Bronchial epithelial cell (primary cell): ENCODE measurements at places on chromosomes 2 and 18. TPM values are rescaled to one million over a fixed set of nuclear protein-coding genes. Genes with fewer than 3 reads are reported as not detected.

- DNase-seq, result peak; percentile 77
These were observed 128.5 kb downstream of the METTL4 start for GRCh38 chr18:2442726-2443275.

GRCh38 chr2:120398051-120398995, 52.4 kb downstream of the INHBB start:
- DNase-seq, result peak; percentile 6

GRCh38 chr2:101830555-101830954, 133.0 kb downstream of the MAP4K4 start:
- DNase-seq, result peak; percentile 66

DNA sequence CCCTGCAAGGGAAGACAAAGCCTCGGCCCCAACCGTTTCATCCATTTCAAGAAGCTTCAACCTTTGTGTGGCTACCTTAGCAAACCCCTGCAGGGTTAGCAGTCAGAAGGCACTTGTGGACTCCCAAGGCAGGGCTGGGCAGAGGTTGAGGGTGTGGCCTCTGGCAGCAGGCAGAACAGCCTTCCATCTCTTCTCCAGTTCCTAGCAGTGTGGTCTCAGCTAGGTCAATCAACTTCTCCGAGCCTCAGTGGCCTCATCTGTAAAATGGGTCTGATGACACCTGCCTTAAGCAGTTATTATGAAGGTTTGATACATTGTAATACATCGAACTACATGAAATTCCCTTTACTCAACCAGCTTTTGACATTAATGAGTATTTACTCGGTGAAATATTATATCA, 6.8 kb upstream of the PRSS56 start:
- DNase-seq, result no peak

- DNase-seq, result peak; percentile 4
These were observed 1144.7 kb upstream of the DDX18 start for GRCh38 chr2:116669782-116670181.

DNA sequence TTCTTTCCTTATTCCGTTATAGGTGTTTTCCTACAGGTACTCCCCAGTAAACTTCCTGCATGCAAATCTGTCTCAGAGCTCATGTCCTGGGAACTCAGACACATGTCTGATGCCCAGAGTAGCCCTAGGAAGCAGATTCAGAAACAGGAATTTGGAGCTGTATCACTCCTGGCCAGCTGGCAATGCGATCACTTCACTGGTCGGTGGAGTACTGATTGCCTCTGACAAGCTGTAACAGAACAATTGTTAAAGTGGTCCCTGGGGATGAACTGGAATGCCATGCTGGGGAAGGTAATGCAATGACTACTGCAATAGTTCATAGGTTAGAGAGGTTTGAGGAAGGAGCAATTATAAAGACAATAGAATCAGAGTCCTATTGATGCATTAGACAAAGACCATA, 131.6 kb upstream of the DOCK10 start:
- no peak for DNase-seq

DNA sequence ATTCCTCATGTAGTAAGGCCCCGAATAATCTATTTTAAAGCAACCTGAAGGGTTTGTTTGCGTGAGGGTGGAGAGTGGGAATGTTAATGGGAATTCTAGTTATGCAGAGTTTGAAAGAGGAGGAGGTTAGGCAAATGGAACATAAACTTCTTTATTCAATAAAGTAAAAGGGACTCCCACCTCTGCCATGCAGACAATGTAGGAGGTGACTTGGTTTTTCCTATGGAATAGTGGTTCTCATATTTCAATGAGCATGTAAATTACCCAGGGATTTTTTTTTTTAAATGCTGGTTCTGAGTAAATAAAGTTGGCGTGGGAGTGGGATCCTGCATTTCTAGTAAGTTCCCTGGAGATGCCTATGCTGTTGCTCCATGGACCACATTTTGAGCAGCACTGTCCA, 367.9 kb downstream of the THSD7B start:
- no peak for DNase-seq

DNA sequence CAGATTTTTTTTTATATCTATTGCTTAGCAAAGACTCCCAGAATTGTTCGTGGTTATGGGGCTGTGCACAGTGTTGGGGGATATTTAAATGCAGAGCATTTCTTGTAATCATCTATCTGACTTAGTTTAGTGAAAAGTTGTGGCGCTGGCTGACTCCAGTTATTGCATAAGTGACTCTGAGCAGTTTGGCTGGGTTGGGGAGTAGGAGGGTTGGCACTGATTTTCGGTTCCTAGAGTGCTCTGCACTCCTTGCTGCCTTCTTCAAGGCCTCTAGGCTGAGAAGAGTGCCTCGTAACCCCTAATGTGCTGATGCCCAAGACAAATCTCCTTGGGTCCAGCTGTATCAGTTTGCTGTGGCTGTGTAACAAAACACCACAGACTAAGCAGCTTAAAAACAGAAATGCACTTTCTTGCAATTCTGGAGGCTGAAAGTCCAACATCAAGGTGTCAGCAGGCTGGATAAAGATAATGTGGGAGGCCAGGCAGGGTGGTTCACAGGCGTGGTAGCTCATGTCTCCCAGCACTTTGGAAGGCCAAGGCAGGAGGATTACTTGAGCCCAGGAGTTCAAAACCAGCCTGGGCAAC, 6.5 kb upstream of the IMPA2 start:
- DNase-seq, result no peak

- DNase-seq, result no peak
These were observed 74.9 kb downstream of the CAPN13 start for GRCh38 chr2:30732376-30732775.

DNA sequence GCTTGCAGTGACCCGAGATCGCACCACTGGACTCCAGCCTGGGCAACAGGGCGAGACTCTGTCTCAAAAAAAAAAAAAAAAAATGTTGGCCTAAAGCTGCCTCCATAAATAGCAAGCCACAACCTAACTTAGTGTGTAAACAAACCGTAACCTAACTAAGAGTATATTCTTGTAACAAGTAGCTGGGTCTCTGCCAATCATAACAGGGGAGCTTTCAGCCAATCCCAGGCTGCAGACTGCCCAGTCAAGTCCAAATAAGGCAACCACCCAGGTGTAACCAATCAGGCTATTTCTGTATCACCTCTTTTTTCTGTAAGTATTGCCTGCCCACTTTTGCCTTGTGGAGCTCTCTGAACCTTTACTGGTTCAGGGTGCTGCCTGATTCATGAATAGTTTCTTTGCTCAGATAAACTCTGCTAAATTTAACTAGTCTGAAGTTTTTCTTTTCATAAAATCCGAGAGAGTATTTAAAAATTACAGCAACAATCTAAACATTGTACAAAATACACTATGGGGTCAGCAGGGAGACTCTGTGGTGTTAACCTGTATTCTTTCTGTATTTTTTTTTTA, 4.5 kb downstream of the PSTPIP2 start:
- peak; percentile 26 for DNase-seq

- DNase-seq, result no peak
These were observed 100.3 kb downstream of the COL3A1 start for GRCh38 chr2:189074506-189074905.

GRCh38 chr2:200479692-200480265, 30.1 kb downstream of the KCTD18 start:
- peak; percentile 66 for DNase-seq

DNA sequence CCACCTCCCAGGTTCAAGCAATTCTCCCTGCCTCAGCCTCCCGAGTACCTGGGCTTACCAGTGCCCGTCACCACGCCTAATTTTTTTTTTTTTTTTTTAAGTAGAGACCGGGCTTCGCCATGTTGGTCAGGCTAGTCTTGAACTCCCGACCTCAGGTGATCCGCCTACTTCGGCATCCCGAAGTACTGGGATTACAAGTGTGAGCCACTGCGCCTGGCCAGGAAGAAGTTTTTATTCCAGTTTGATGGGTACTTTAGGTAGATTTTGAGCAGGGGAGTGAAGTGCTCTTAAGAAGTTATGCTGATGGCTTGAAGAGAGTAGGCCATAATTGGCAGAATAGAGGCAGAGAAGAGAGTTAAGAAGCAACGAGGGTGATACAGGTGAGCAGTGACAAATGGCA, 25.3 kb downstream of the FZD5 start:
- no peak for DNase-seq

DNA sequence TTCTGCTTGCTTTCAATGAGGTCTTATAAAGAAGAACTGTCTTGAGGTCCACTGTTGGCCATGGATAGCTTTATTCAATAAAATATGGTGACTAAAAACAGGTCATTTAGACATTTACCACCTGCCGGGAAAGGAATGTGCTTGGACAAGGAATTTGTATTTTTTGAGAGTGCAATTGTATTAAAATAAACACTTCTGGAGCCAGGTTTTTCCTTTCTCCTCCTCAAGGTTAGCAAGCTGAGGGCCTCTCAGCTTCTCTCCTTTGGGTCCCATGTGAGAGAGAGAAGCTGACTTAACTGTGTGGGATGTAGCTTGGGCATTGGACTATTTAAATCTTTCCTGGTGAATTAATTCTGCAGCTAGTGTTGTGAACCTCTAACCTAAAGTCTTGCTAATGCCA, 321.0 kb downstream of the MEIS1 start:
- no peak for DNase-seq

DNA sequence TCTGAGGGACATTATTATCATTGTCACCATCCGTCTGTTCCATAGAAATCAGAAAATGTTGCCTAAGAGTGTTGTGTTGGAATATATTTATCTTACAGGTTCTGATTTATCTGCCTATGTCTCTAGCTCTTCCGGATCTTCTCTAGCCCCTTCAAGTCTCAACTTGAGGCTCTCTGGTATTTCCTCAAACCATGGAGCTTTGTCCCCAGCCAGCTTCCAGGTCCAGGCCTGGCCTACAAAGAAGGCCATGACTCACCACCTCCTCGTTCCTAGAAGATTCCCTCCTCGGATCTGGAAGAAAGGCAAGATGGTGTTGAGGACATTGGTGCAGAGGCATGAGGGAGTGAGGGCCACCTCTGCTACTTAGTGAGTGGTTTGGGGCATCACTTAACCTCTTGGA, 122.1 kb upstream of the TRIB2 start:
- DNase-seq, result peak; percentile 68

DNA sequence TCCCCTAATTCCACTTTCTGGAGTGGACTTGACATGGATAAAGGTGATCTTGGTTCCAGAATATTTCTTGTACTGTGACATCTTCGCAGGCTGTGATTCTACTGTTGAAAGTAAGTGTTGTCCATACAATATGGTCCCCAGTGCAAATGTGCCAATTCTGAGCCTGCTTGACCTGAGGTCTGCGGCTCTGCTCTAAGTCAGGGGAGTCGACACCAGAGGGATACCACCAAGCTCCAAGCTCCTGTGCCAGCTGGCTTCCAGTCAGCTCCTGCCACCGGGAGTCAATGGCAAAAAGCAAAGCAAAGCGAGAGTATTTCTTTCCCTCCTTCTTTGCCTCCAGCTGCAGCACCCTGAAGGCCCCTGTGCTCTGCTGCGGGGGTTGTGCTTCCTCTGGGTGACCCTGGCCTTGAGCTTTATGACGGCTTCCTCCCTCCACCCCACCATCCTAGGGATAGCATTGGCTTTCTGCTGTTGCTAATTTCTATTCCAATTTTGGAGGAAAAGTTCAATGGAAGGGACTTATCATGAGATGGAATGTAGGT, 50.4 kb downstream of the SLC35F5 start:
- no peak for DNase-seq

GRCh38 chr2:15200581-15200980, 360.6 kb downstream of the NBAS start:
- no peak for DNase-seq

GRCh38 chr2:216319771-216320170, 52.5 kb downstream of the MARCHF4 start:
- DNase-seq, result no peak

GRCh38 chr2:37878536-37878935, 46.6 kb upstream of the RMDN2 start:
- no peak for DNase-seq

- DNase-seq, result no peak
These were observed 163.2 kb upstream of the SPRED2 start for GRCh38 chr2:65595630-65596029.

DNA sequence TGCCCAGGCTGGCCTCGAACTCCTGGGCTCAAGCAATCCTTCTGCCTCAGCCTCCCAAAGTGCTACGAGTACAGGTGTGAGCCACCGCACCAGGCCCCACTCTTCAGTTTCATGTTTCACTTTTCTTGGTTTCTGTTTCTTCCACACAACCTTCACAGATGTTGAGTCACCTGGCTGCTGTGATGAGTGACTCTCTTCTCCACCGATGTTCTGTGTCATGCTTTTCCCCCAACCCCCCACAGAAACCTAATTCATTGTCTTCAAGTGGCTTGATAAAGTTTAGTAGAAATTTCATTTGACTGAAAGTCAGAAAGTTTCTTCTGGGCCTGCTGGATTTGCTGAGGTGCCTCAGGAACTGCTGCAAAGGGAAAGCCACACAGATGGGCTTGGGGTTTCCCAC, 78.5 kb downstream of the SPHKAP start:
- DNase-seq, result peak; percentile 13

GRCh38 chr2:20091305-20091991, 40.0 kb upstream of the LAPTM4A start:
- peak; percentile 81 for DNase-seq

- DNase-seq, result no peak
These were observed 26.3 kb upstream of the YWHAQ start for GRCh38 chr2:9657083-9657482.

DNA sequence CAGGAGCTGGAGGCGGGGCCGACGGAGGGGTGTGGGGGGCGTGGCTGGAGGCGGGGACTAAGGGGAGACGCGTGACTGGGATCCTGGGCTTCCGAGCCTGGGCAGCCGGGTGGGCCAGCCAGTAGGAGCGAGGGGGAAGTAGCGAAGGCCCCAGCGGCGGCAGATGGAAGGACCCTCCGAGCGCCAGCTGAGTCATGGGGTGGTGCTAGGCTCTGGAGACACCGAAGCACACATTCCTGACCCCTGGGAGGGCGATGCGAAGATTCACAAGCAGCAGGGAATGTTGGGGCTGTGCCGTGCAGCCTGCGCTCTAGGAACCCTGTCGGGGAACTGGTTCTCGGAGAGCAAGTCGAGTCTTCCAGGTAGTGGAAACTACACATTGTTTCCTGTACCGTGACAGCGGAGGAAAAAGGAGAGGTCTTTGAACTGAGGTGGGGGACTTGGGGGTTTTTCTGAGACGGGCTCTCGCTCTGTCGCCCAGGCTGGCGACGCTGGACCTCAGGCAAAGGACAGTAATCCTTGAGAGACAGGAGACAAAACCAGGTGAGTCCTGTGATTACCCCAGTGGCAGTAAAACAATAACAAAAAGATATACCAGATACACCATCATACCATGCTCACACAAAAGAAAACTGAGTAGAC, 650 bp upstream of the AFG3L2 start:
- DNase-seq, result no peak

GRCh38 chr2:100292022-100292580, 30.2 kb downstream of the LONRF2 start:
- DNase-seq, result peak; percentile 88

GRCh38 chr18:60209042-60209441, 163.5 kb downstream of the MC4R start:
- DNase-seq, result no peak

- DNase-seq, result no peak
These were observed 1.7 kb downstream of the SLC8A1 start for GRCh38 chr2:40450066-40450795.

- DNase-seq, result peak; percentile 17
These were observed 97.5 kb upstream of the CD302 start for GRCh38 chr2:159895258-159896065.

B3GNT7 gene
- 0.26 and 0.38 TPM in 2 replicates for total RNA-seq

ALPI gene
- total RNA-seq, result not detected in 2 replicates

CHST9 gene
- total RNA-seq, result 0.26 and 0.38 TPM in 2 replicates

SNRPD1 gene
- total RNA-seq, result 12.4 and 21.4 TPM in 2 replicates

PAIP2B gene
- 1.3 and 5.2 TPM in 2 replicates for total RNA-seq

MYCN gene
- total RNA-seq, result not detected in 2 replicates

SCN1A gene
- total RNA-seq, result not detected in 2 replicates

TSPYL6 gene
- not detected in 2 replicates for total RNA-seq

LIPG gene
- 9.5 and 11.5 TPM in 2 replicates for total RNA-seq

SCYGR4 gene
- total RNA-seq, result not detected in 2 replicates
